ENCODE measurements at places on chromosomes 16 and 17.

DNA sequence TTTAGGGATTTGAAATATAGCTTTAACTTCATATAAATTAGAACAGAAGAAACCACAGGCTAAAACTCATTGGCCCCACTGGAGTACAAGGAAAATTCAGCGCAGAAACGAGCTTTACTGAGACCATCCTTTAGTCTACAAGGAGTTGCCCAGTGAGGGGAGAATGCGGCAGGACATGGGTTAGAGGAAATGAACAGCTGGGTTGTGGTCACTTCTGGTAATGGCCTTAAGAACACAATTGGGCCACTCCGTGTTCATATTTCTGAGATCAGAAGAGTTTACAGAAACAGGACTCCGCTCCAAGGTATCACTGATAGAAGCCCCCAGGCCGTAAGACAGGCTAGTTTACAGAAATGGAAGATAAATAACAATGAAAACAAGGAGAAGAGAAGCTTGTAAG lies 188.3 kb downstream of the ZFHX3 start:
- no peak for DNase-seq

GRCh38 chr17:82013341-82013740 lies 9.3 kb downstream of the CENPX start:
- no peak for DNase-seq

- no peak for DNase-seq
Measured at GRCh38 chr16:48405907-48406306, 20.7 kb upstream of the SIAH1 start.

- no peak for DNase-seq
Measured at GRCh38 chr17:21172846-21173245, 41.1 kb downstream of the TMEM11 start.

GRCh38 chr17:40454613-40454995 lies 11.4 kb downstream of the IGFBP4 start:
- no peak for DNase-seq
